Vagina (tissue), 2 donors: ENCODE measurements at places on chromosomes 6 and 20. TPM values are rescaled to one million over a fixed set of nuclear protein-coding genes. Genes with fewer than 3 reads are reported as not detected.

SLC22A7 gene
- total RNA-seq: not detected

RIN2 gene
- total RNA-seq: 86.9 TPM

TFAP2C gene
- total RNA-seq: 20.6 TPM

TSBP1 gene
- not detected for total RNA-seq

MYB gene
- 2.5 TPM for total RNA-seq

FERMT1 gene
- 9.8 TPM for total RNA-seq

TGM3 gene
- 27.7 TPM for total RNA-seq

GRCh38 chr6:218153-219018, 73.9 kb upstream of the DUSP22 start:
- no peaks in the 10 kb centered on the region for H3K27me3 ChIP-seq
- no peak overlapping the region for H3K4me3 ChIP-seq
- H3K36me3 ChIP-seq: no peaks in the 10 kb centered on the region
- H3K27ac ChIP-seq: no peak overlapping the region
- DNase-seq: no peak
- H3K4me1 ChIP-seq: no peaks in the 10 kb centered on the region

GRCh38 chr20:57902473-57902872, 192.7 kb upstream of the PMEPA1 start:
- no peak for DNase-seq
- no peak overlapping the region for H3K27ac ChIP-seq
- no peaks in the 10 kb centered on the region for H3K27me3 ChIP-seq
- no peaks in the 10 kb centered on the region for H3K4me1 ChIP-seq

DNA sequence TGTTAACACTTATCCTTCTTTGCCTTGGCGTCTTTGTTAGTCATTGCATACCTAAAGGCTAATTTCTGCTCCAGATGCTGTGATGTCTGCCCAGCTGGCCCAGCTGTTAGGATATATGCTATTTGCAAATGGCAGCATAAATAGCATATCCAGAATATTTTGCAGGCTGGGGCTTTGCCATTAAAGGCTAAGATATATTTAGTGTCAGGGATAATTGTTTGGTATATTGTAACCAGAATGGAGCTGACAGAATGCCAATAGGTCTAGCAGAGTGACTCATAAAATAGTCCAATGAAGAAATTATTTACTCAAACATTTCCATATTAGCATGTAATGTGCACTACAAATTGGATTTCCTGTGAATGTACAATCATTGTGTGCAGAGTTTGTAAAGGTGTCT, 584.1 kb upstream of the FLRT3 start:
- DNase-seq: no peak
- H3K4me3 ChIP-seq: no peak overlapping the region
- H3K4me1 ChIP-seq: peaks cover 13% of the 10 kb centered on the region
- no peaks in the 10 kb centered on the region for H3K27me3 ChIP-seq

DNA sequence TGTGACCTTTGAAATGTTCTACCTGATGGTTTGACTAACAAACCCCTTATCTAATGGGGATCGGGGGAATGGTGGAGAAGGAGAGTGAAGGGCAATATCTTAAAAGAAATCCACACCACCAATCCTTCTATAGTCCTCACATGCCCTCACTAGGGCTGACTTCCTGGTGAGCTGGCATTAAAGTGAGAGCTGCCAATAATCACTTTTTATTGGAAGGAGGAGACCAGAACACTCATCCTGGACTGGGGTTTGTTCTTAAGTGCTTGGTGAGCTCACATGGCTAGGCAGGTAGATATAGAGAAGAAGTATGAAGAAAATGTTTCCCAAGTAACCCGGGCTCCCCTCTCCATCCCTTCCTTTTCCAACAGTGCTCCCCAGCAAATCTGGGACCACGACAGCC, 49.8 kb downstream of the SCGN start:
- no peaks in the 10 kb centered on the region for H3K36me3 ChIP-seq
- H3K4me3 ChIP-seq: no peak overlapping the region
- H3K4me1 ChIP-seq: no peaks in the 10 kb centered on the region
- no peak overlapping the region for H3K27ac ChIP-seq

- H3K4me3 ChIP-seq: no peak overlapping the region
- no peaks in the 10 kb centered on the region for H3K4me1 ChIP-seq
- no peaks in the 10 kb centered on the region for H3K36me3 ChIP-seq
- no peak for DNase-seq
Observed at GRCh38 chr20:19321176-19321575, 108.7 kb downstream of the SLC24A3 start.

DNA sequence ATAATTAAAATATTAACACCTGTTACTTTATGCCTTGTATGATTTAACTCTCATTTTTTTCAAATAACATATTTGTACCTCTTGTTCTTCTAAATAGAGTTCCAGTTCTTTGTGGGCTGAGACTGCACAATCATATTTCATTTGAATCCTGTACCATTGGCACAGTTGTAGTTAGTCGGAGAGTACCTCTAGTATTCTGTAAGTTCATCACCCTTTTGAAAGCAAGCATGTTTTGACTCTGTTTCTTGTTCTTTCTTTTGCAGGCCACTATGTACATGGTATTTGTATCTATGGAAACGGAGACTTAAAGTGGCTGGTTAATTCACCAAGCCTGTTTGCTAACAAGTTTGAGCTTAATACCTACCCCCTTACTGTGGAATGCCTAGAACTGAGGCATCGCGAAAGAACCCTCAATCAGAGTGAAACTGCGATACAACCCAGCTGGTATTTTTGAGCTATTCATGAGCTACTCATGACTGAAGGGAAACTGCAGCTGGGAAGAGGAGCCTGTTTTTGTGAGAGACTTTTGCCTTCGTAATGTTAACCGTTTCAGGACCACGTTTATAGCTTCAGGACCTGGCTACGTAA, 68.2 kb downstream of the C6orf52 start:
- no peak for DNase-seq
- no peak overlapping the region for H3K27ac ChIP-seq
- no peaks in the 10 kb centered on the region for H3K36me3 ChIP-seq
- no peaks in the 10 kb centered on the region for H3K27me3 ChIP-seq

GRCh38 chr6:140009286-140009685, 634.8 kb upstream of the CITED2 start:
- H3K27ac ChIP-seq: no peak overlapping the region
- no peak for DNase-seq
- no peaks in the 10 kb centered on the region for H3K36me3 ChIP-seq
- H3K27me3 ChIP-seq: no peaks in the 10 kb centered on the region
- no peaks in the 10 kb centered on the region for H3K4me1 ChIP-seq
- no peak overlapping the region for H3K4me3 ChIP-seq

DNA sequence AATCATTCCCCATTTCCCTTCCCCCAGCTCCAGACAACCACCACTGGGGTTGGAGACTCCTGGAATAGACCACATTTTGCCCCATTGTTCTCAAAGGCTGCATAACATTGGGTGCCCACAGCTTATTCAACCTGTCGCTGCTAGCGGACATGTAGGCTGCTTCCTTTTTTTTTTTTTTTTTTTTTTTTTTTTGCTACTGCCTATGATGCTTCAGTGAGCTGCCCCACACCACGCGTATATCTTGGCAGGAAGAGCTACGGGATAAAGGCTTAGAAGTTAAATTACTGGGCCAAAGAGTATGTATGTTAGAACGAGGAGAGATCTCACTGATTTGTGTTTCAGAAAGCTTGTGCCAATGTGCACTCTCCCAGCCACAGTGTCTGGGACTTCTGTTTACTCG, 7.0 kb downstream of the LBP start:
- H3K27me3 ChIP-seq: no peaks in the 10 kb centered on the region
- H3K36me3 ChIP-seq: no peaks in the 10 kb centered on the region
- no peak overlapping the region for H3K4me3 ChIP-seq

DNA sequence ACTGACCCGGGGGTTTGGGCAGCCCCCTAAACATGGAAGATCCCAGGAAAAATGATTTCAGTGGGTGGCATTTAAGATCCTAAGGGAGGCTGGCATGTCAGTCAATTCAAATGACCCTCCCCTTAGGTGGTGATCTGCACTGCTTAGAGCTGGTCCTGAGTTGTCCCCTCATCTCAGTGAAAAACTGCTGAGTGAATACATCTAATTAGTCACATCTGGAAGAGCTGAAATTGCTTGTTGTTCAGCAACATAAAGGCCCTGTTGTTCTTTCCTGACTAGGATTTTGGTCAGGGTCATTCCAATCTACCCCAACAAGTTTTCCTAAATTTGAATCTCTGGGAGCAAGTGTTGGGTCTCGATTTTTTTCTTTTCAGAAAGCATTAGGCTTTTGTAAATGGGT, 126.4 kb downstream of the LCA5 start:
- no peak overlapping the region for H3K27ac ChIP-seq
- H3K4me3 ChIP-seq: no peak overlapping the region
- DNase-seq: no peak
- H3K27me3 ChIP-seq: no peaks in the 10 kb centered on the region
- no peaks in the 10 kb centered on the region for H3K4me1 ChIP-seq

GRCh38 chr6:1600764-1601157, 9.0 kb upstream of the FOXC1 start:
- peaks cover 2% of the 10 kb centered on the region for H3K27me3 ChIP-seq
- no peak overlapping the region for H3K4me3 ChIP-seq
- no peaks in the 10 kb centered on the region for H3K36me3 ChIP-seq
- peaks cover 21% of the 10 kb centered on the region for H3K4me1 ChIP-seq
- no peak for DNase-seq

GRCh38 chr6:46090115-46091079, 39.4 kb upstream of the ENPP4 start:
- H3K4me3 ChIP-seq: no peak overlapping the region
- no peak for DNase-seq
- no peaks in the 10 kb centered on the region for H3K4me1 ChIP-seq
- no peaks in the 10 kb centered on the region for H3K27me3 ChIP-seq
- no peaks in the 10 kb centered on the region for H3K36me3 ChIP-seq

DNA sequence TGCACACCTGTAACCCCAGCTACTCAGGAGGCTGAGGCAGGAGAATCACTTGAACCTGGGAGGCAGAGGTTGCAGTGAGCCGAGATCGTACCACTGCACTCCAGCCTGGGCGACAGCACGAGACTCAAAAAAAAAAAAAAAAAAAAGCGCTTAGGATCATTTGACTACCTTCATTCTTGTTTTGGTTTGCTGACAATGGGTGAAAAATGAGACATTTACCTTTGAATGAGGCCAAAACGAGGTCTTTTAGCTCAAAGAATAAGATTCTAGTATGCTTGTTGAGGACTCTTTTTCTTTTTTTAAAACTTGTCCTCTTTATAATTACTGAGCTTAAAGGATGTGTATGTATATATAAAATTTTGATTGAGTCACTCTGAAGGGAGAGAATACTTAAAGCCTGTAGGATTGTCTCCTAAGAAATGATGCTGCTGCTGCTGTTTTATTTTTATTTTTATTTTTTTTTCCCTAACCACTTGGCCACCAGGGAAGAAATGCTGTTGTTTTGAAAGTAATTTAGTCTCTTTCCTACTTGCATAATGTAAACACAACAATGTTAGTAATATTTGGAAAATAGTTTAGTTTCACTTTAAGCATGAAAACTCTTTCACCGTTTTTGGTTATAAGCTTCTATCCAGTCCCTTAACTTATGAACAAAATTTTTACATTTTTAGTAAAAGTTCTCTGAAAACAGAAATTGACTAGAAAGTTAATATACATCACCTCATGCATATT, 7.9 kb downstream of the UBR2 start:
- no peaks in the 10 kb centered on the region for H3K36me3 ChIP-seq
- DNase-seq: no peak
- H3K27ac ChIP-seq: no peak overlapping the region
- peaks cover 60% of the 10 kb centered on the region for H3K4me1 ChIP-seq
- no peak overlapping the region for H3K4me3 ChIP-seq

- no peaks in the 10 kb centered on the region for H3K4me1 ChIP-seq
- no peaks in the 10 kb centered on the region for H3K27me3 ChIP-seq
- no peak overlapping the region for H3K4me3 ChIP-seq
- H3K36me3 ChIP-seq: no peaks in the 10 kb centered on the region
Observed at GRCh38 chr6:138605958-138606357, 106.7 kb upstream of the NHSL1 start.

DNA sequence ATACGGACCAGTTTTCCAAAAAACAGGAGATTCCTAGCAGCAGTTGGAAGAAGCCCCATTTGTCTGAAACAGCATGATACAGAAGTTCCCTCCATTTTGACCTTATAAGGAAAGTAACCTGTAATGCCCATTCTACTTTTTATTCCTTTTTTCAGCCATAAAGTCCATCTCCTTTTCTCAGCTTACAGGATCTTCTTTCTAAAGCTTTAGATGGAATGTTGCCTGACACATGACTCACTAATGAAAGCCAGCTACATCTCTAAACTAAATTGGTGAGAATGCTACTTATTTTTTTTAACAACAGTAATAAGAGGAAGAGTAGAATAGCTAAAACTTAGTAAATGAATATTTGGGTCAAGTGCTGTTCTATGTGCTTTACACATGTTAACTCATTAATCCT, 234.1 kb downstream of the CDH26 start:
- no peak overlapping the region for H3K27ac ChIP-seq
- no peak overlapping the region for H3K4me3 ChIP-seq
- no peaks in the 10 kb centered on the region for H3K36me3 ChIP-seq
- DNase-seq: no peak
- no peaks in the 10 kb centered on the region for H3K27me3 ChIP-seq

- no peaks in the 10 kb centered on the region for H3K36me3 ChIP-seq
- no peak overlapping the region for H3K4me3 ChIP-seq
- H3K27ac ChIP-seq: no peak overlapping the region
- no peaks in the 10 kb centered on the region for H3K27me3 ChIP-seq
Observed at GRCh38 chr6:13500264-13500663, 12.9 kb upstream of the GFOD1 start.

DNA sequence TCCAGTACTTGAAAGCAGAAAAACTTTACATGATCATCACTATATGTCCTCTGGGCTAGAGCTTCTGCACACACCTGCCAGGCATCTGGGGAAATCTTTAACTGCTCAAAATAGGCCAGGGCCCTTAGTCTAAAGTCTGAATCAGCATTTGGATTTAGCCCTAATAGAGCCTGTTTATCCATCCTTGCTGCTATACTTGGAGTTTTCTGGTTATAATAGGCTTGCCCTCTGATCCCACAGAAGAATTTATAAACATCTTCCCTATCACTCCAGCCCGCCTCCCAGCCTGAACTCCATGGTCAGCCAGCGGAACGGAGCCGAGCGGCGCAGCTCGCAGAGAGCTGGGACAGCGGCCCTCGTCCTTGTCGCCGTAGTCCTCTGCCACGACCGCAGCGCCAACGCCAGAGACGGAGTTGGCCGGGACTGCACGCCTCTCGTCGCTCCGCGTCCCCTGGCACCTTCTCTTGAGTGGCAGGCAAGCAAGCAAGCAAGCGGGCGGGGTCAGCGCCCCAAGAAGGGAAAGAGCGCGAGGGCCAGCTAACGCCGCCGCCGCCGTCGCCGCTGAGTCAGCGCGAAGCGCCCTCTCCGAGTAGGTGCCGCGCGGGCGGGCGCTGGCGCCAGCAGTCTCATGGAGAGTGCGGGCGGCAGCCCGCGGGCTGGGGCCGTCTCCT, 25.4 kb upstream of the ASIP start:
- peaks cover 12% of the 10 kb centered on the region for H3K4me1 ChIP-seq
- H3K36me3 ChIP-seq: no peaks in the 10 kb centered on the region
- H3K27ac ChIP-seq: peak overlapping the region; percentile 68

GRCh38 chr20:20173254-20173653, 120.9 kb downstream of the CFAP61 start:
- no peak for DNase-seq
- no peak overlapping the region for H3K4me3 ChIP-seq
- no peak overlapping the region for H3K27ac ChIP-seq

GRCh38 chr6:2794171-2794730, 29.1 kb downstream of the WRNIP1 start:
- H3K4me3 ChIP-seq: no peak overlapping the region
- no peaks in the 10 kb centered on the region for H3K36me3 ChIP-seq
- no peak overlapping the region for H3K27ac ChIP-seq
- peaks cover 40% of the 10 kb centered on the region for H3K4me1 ChIP-seq

- H3K27me3 ChIP-seq: no peaks in the 10 kb centered on the region
- DNase-seq: no peak
- H3K27ac ChIP-seq: no peak overlapping the region
Observed at GRCh38 chr6:91462241-91462640, 875.4 kb upstream of the MAP3K7 start.
